ENCODE measurements at places on chromosomes 16 and 17.

- no peak for DNase-seq
- peak overlapping the region; percentile 78 for H3K4me3 ChIP-seq
- peak overlapping the region; percentile 82 for H3K27ac ChIP-seq
These were observed 6.4 kb upstream of the CRK start for GRCh38 chr17:1462164-1463112.

GRCh38 chr16:79895053-79895916, 294.7 kb upstream of the MAF start:
- H3K27ac ChIP-seq, result no peak overlapping the region
- DNase-seq, result no peak
- H3K36me3 ChIP-seq, result no peaks in the 10 kb centered on the region
- H3K27me3 ChIP-seq, result peaks cover 3% of the 10 kb centered on the region
- H3K4me3 ChIP-seq, result no peak overlapping the region

DNA sequence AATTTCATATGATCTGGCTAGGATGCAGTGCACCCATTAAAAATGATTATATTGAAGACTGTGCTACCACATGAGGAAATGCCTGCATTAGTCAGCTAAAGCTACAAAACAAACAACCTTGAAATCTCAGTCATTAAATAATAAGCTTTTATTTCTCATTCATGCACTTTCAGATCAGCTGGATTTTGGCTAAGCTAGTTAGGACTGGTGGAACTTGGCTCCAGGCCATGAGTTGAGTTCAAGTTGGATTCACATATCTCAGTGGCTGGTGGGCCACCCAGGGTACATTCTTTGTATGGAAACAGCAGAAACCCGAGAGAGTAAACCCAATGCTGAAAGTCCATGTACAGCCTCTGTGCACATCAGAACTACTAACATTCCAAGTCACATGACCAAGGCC, 6.4 kb upstream of the SLFN12L start:
- no peaks in the 10 kb centered on the region for H3K36me3 ChIP-seq
- no peak for DNase-seq
- no peak overlapping the region for H3K27ac ChIP-seq
- H3K4me1 ChIP-seq, result peaks cover 27% of the 10 kb centered on the region
- H3K4me3 ChIP-seq, result no peak overlapping the region
- H3K27me3 ChIP-seq, result no peaks in the 10 kb centered on the region

DNA sequence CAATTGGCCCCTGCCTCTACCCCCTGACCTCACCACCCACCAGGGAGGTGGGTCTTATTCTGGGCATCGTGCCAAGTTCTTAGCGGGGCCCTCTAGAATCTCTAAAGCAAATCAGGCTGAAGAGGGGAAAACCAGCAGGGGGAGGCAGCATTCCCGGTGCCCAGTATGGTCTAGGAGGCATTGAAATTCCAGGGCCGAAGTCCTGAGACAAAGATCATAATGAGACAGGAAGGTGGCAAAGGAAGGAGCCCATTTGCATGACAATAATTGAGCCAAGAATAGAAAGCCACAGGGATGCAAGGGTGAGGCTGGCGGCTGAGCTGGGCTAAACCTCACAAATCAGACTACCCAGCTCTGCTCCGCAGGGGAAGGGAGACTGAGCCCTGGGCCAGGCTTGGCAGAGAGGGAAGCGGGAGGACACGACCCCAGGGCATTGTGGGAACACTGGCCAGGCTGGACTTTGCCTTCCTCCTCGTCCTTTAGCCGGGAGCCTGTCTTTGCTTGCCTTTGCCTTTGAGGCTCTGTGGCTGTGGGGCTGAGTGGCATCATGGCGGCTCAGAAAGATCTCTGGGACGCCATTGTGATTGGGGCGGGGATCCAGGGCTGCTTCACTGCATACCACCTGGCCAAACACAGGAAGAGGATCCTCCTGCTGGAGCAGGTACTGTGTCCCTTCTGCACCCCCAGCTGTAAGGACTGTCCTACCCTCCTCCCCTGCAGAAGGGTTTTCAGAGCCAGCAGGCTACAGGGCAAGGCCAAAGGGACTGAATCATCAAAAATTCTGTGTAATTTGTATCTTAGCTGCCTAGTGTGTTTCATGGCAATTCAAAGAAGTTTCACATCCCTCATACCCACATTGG, at the start of gene PIPOX:
PIPOX (plus strand) TSS at position 463 of the 860 bp plus-strand sequence; CDS start at position 548, 85 bp downstream.
- no peaks in the 10 kb centered on the region for H3K36me3 ChIP-seq
- no peak within 1 kb of the TSS for H3K4me3 ChIP-seq
- no peaks in the 10 kb centered on the region for H3K27me3 ChIP-seq
- no peak within 1 kb of the TSS for H3K27ac ChIP-seq
- no peak for DNase-seq
- peaks cover 12% of the 10 kb centered on the region for H3K4me1 ChIP-seq

DNA sequence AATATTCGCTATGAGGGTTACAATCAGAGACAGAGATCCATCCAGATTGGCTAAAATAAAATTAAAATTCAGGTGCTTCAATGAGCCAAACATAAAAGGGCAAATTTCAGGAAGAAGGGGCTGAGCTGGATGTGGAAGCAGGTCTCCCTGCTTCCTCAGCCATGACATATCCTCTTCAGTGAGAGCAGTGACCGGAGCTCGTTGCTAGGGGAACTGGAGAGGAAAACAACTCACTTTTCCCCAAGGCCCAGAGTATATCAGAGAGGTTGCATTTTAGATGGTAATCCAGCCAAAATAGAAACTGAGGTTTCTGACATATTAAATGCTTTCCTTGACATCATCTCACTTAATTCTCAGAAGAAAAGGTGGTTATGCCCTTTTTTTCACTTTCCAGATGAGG, 503.5 kb downstream of the HS3ST4 start:
- H3K27me3 ChIP-seq, result peaks cover 2% of the 10 kb centered on the region
- H3K4me1 ChIP-seq, result no peaks in the 10 kb centered on the region
- H3K27ac ChIP-seq, result no peak overlapping the region
- H3K36me3 ChIP-seq, result no peaks in the 10 kb centered on the region
- no peak overlapping the region for H3K4me3 ChIP-seq
- DNase-seq, result no peak

GRCh38 chr16:4556580-4556979, 440 bp downstream of the C16orf96 start:
- no peaks in the 10 kb centered on the region for H3K36me3 ChIP-seq
- no peaks in the 10 kb centered on the region for H3K4me1 ChIP-seq
- no peak overlapping the region for H3K4me3 ChIP-seq

GRCh38 chr17:80785477-80786178, 206.0 kb upstream of the CHMP6 start:
- peaks cover 3% of the 10 kb centered on the region for H3K36me3 ChIP-seq
- no peak overlapping the region for H3K4me3 ChIP-seq
- no peaks in the 10 kb centered on the region for H3K27me3 ChIP-seq
- peaks cover 29% of the 10 kb centered on the region for H3K4me1 ChIP-seq
- no peak for DNase-seq
- H3K27ac ChIP-seq, result no peak overlapping the region

- peaks cover 8% of the 10 kb centered on the region for H3K36me3 ChIP-seq
- no peaks in the 10 kb centered on the region for H3K27me3 ChIP-seq
- no peak for DNase-seq
These were observed 86.5 kb downstream of the SNX29 start for GRCh38 chr16:12063004-12063395.

DNA sequence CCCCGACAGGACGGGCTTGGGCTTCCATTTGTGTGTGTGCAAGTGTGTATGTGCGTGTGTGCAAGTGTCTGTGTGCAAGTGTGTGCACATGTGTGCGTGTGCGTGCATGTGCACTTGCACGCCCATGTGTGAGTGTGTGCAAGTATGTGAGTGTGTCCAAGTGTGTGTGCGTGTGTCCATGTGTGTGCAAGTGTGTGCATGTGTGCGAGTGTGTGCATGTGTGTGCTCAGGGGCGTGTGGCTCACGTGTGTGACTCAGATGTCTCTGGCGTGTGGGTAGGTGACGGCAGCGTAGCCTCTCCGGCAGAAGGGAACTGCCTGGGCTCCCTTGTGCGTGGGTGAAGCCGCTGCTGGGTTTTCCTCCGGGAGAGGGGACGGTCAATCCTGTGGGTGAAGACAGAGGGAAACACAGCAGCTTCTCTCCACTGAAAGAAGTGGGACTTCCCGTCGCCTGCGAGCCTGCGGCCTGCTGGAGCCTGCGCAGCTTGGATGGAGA, 23.1 kb upstream of the ITGAX start:
- H3K4me3 ChIP-seq, result peak overlapping the region; percentile 81
- H3K36me3 ChIP-seq, result peaks cover 19% of the 10 kb centered on the region
- H3K27ac ChIP-seq, result peak overlapping the region; percentile 52
- peaks cover 2% of the 10 kb centered on the region for H3K27me3 ChIP-seq
- peaks cover 29% of the 10 kb centered on the region for H3K4me1 ChIP-seq

- H3K4me3 ChIP-seq, result no peak overlapping the region
- H3K4me1 ChIP-seq, result no peaks in the 10 kb centered on the region
- no peaks in the 10 kb centered on the region for H3K27me3 ChIP-seq
- H3K36me3 ChIP-seq, result no peaks in the 10 kb centered on the region
- DNase-seq, result no peak
These were observed 1091.0 kb downstream of the CDH8 start for GRCh38 chr16:60945225-60945624.

GRCh38 chr16:56193951-56194726, 2.9 kb downstream of the GNAO1 start:
- H3K27ac ChIP-seq, result no peak overlapping the region
- H3K27me3 ChIP-seq, result peaks cover 14% of the 10 kb centered on the region
- peaks cover 23% of the 10 kb centered on the region for H3K4me1 ChIP-seq
- peak; percentile 63 for DNase-seq
- H3K36me3 ChIP-seq, result no peaks in the 10 kb centered on the region

GRCh38 chr16:10663146-10663545, 31.6 kb downstream of the TEKT5 start:
- H3K4me1 ChIP-seq, result no peaks in the 10 kb centered on the region
- no peak overlapping the region for H3K27ac ChIP-seq
- peaks cover 9% of the 10 kb centered on the region for H3K27me3 ChIP-seq
- no peaks in the 10 kb centered on the region for H3K36me3 ChIP-seq

DNA sequence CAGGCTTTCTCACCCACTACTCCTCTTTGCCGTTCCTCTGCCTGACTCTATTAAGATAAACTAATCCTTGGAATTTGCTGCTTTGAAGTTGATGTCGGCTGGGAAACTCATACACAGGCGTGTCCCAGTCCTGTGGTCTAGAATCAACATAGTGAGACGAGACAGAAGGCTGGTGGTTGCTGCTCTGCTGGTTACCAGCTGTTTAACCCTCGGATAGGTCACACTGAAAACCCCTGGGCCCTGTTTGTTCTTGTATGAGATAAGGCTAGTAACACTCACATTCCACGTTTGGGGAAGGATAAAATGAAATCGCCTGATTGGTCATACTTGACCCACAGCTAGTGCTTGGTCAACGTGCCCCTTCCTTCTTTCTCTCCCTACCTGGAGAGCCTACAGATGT, 517.0 kb downstream of the CDH13 start:
- peaks cover 5% of the 10 kb centered on the region for H3K27me3 ChIP-seq
- H3K4me3 ChIP-seq, result no peak overlapping the region

DNA sequence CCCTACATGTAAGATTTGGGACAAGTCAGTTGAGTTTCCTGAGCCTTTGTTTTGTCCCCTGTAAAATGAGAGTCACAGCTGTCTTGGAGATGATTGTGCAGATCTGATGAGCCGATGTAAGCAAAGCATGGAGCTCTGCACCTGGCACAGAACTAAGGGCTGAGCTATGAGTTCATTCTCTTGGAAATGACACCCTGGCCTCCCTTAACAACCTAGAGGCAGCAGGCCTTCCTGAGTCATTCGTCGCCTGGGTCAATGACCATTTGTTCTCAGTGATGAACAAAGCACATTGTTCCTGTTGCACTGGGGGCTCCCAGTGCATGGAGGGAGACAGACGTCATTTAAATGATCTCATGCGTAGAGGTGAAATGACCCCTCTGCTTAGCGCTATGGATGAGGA, 62.8 kb upstream of the GCSH start:
- no peak overlapping the region for H3K27ac ChIP-seq
- no peaks in the 10 kb centered on the region for H3K36me3 ChIP-seq
- no peaks in the 10 kb centered on the region for H3K4me1 ChIP-seq
- DNase-seq, result no peak
- H3K4me3 ChIP-seq, result no peak overlapping the region

GRCh38 chr17:27477050-27477888, 21.0 kb downstream of the KSR1 start:
- H3K27me3 ChIP-seq, result no peaks in the 10 kb centered on the region
- H3K27ac ChIP-seq, result peak overlapping the region; percentile 37
- H3K36me3 ChIP-seq, result peaks cover 2% of the 10 kb centered on the region
- H3K4me1 ChIP-seq, result peaks cover 65% of the 10 kb centered on the region
- no peak for DNase-seq
- H3K4me3 ChIP-seq, result peak overlapping the region; percentile 4

- peaks cover 5% of the 10 kb centered on the region for H3K27me3 ChIP-seq
- no peak overlapping the region for H3K4me3 ChIP-seq
- no peak overlapping the region for H3K27ac ChIP-seq
- H3K36me3 ChIP-seq, result no peaks in the 10 kb centered on the region
- peaks cover 9% of the 10 kb centered on the region for H3K4me1 ChIP-seq
These were observed 256.6 kb downstream of the HS3ST3B1 start for GRCh38 chr17:14557480-14557879.

DNA sequence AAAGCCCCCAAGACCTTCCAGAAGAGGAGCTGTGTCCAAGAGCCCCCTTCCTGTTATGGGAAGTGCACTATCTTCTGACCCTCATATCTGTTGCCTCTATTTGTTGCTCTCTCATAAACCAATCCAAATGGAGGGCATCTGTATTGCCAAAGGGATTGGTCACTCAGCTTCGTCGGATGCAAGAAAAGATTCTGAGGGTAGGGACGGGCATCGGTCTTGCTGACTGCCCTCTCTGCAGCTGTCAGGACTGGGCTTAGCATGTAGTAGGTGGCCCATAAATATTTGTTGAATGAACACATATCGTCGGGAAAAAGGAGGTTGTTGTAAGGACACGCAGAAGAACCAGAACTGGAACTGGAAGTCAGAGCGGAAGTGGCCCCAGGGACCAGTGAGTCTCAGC, 44.1 kb downstream of the CCDC42 start:
- H3K36me3 ChIP-seq, result peaks cover 3% of the 10 kb centered on the region
- H3K4me3 ChIP-seq, result no peak overlapping the region
- DNase-seq, result no peak
- no peak overlapping the region for H3K27ac ChIP-seq
- H3K27me3 ChIP-seq, result peaks cover 27% of the 10 kb centered on the region
- H3K4me1 ChIP-seq, result peaks cover 3% of the 10 kb centered on the region

DNA sequence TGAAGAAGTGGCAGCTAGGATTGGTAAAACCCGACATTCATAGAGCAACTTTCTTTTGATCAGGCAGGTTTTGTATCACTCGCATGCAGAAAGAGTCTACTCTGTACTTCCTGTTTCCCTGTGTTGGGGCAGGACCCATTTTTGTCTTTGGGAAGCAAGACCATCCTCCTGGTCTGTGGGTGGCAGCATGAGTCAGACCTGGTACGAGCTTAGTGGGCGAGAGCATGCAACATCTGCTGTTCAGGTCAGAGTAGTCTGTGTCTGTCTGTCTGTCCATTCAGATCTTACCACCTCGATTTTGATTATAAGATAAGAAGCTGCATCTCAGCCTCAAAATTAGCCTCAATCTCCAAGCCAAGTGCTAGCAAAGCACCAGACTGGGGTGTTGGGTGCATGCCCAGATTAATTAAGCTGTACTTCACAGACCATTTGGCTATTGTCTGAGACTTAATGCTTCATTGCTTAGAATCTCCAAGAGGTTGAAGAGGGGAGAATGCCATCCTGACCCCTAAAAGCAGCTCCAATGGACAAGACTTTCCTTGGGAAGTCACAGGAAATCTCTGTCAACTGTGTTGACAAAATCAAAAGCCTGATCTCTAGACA, 110.9 kb downstream of the XYLT1 start:
- H3K4me3 ChIP-seq, result no peak overlapping the region
- peaks cover 12% of the 10 kb centered on the region for H3K36me3 ChIP-seq
- peaks cover 42% of the 10 kb centered on the region for H3K4me1 ChIP-seq
- no peak for DNase-seq

GRCh38 chr17:56602292-56603130, 9.0 kb downstream of the NOG start:
- no peak overlapping the region for H3K27ac ChIP-seq
- peaks cover 2% of the 10 kb centered on the region for H3K4me1 ChIP-seq
- H3K36me3 ChIP-seq, result no peaks in the 10 kb centered on the region
- peaks cover 22% of the 10 kb centered on the region for H3K27me3 ChIP-seq
- no peak for DNase-seq
- H3K4me3 ChIP-seq, result no peak overlapping the region

All from memory B cell (primary cell).